ENCODE measurements at places on chromosomes 2 and 18. TPM values are rescaled to one million over a fixed set of nuclear protein-coding genes. Genes with fewer than 3 reads are reported as not detected.

GRCh38 chr2:54858021-54858681, 134.7 kb downstream of the EML6 start:
- no peaks in the 10 kb centered on the region for H3K4me1 ChIP-seq
- no peak overlapping the region for H3K4me3 ChIP-seq
- no peak for DNase-seq

GRCh38 chr2:222835143-222835822, 25.6 kb upstream of the ACSL3 start:
- no peaks in the 10 kb centered on the region for H3K36me3 ChIP-seq
- no peaks in the 10 kb centered on the region for H3K4me1 ChIP-seq
- no peak for DNase-seq
- H3K27me3 ChIP-seq: no peaks in the 10 kb centered on the region
- H3K27ac ChIP-seq: no peak overlapping the region

DNA sequence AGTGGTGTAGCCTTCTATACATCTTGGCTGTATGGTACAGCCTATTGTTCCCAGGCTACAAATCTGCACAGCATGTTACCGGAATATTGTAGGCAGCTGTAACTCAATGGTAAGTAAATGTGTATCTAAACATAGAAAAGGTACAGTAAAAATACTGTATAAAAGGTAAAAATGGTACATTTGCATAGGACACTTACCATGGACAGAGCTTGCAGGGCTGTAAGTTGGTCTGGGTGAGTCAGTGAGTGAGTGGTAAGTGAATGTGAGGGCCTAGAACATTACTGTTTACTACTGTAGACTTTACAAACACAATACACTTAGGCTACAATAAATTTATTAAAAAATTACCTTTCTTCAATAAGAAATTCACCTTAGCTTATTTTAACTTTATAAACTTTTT, 3.7 kb upstream of the MRPS9 start:
- H3K27me3 ChIP-seq: no peaks in the 10 kb centered on the region
- H3K4me1 ChIP-seq: peaks cover 2% of the 10 kb centered on the region
- H3K4me3 ChIP-seq: no peak overlapping the region
- H3K27ac ChIP-seq: no peak overlapping the region
- DNase-seq: no peak
- H3K36me3 ChIP-seq: no peaks in the 10 kb centered on the region

GRCh38 chr2:69386360-69386759, 667 bp downstream of the GFPT1 start:
- H3K4me3 ChIP-seq: peak overlapping the region; percentile 87
- H3K27me3 ChIP-seq: no peaks in the 10 kb centered on the region
- no peaks in the 10 kb centered on the region for H3K36me3 ChIP-seq
- H3K27ac ChIP-seq: peak overlapping the region; percentile 76
- DNase-seq: no peak

- DNase-seq: no peak
- no peaks in the 10 kb centered on the region for H3K4me1 ChIP-seq
- H3K4me3 ChIP-seq: no peak overlapping the region
- no peaks in the 10 kb centered on the region for H3K36me3 ChIP-seq
- no peak overlapping the region for H3K27ac ChIP-seq
- H3K27me3 ChIP-seq: no peaks in the 10 kb centered on the region
Observed at GRCh38 chr2:114925296-114926255, 483.1 kb downstream of the DPP10 start.

The FOXD4L1 gene
- 1.6 TPM for polyA plus RNA-seq
